ENCODE measurements at places on chromosomes 5 and 9. TPM values are rescaled to one million over a fixed set of nuclear protein-coding genes. Genes with fewer than 3 reads are reported as not detected.

The BTNL8 gene
- not detected for total RNA-seq

The SYK gene
- 23.3 TPM for total RNA-seq

The SLC4A9 gene
- not detected for total RNA-seq

The MAPK9 gene
- total RNA-seq, result 16.1 TPM

The ZBTB34 gene
- 9.9 TPM for total RNA-seq

The HTR1A gene
- total RNA-seq, result not detected

The HAVCR2 gene
- total RNA-seq, result 38.0 TPM

The C7 gene
- total RNA-seq, result 105 TPM

DNA sequence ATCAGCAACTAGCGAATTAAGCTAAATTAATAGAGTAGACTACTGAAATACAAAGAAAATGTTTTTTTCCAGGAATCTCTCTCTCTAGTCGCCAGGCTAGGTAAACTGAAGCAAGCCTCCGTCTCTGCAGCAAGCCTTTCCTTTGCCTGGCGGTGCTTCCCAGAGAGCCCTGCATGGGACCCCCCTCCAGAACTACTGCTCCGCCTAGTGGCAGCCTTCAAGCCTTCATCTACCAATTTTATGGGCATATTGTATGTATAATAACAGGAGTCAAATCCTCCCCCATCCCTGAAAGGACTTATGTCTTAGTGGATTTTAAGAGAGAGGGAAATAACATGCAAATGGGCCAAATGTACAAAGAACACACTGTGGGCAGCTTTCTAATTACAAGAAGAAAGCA, 241.9 kb downstream of the SAXO1 start:
- H3K36me3 ChIP-seq, result no peaks in the 10 kb centered on the region
- DNase-seq, result no peak
- no peak overlapping the region for H3K4me3 ChIP-seq
- no peak overlapping the region for H3K27ac ChIP-seq
- H3K27me3 ChIP-seq, result no peaks in the 10 kb centered on the region

DNA sequence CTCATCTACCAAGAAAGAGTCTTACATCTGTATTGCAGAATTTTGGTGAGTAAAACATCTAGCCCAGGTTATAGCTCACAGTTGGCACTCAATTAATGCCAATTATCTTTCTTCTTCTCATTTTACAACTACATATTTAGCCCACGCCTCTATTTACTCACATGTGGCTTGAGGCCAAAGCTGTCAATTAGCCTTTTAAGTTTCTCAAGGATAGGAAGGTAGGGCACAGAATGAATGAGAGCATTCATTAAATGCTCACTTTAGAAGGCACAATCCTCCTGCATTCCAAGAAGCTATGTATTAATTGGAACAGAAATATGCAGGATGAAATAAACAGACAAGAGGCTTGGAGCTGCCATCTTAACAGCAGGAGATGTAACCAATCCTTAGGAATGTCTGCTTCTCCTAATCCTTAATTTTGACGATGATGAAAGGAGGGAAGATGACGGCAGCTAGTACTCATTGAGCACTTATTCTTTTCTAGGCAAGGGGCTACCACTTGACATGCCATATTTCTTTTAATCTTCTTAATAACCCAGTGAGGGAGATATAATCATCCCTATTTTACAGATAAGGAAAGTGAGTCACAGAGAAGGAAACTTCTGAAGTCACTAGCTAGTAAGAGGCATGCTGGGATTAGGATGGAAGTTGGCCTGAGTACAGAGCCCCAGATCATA, 30.8 kb upstream of the PANK3 start:
- H3K4me3 ChIP-seq, result no peak overlapping the region
- no peaks in the 10 kb centered on the region for H3K27me3 ChIP-seq
- no peaks in the 10 kb centered on the region for H3K36me3 ChIP-seq
- no peak overlapping the region for H3K27ac ChIP-seq

DNA sequence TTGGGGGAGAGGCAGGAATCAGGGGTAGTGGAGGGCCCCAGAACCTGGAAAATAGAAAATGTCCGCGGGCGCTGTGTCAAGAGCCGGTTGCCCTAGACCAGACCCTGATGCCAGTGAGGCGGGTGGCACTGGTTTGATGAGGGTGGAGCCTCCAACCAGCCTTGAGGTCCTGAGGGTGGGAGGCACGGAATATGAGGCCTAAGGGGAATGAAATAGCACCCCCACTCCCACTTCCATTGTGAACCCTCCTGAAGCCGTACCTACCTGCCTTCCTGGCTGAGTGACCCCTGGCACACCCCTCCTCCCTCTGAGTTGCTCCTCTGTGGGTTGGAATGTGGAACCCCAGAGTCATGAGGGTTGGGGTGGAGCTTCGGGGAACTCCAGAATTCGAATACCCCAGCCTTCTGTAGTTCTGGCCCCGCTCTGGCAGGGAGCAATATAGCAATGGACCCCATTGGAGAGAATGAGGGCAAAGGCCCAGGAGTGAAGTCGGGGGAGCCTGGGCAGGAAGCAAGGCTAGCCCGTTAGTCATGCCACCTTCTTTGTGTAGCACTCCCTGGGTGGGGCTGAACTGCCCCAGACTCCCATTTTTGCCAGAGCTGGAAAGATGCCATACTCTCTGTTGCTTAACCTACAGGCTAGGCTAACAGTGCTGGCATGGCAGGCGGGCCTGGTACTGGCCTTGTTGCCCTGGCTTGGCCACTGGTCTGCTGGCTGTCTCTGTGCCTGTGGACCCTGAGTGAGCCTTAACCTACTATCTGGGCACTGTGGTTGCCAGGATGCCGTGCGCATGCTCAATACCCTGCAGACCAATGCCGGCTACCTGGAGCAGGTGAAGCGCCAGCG, 1.0 kb downstream of the FPGS start:
- H3K36me3 ChIP-seq, result peaks cover 25% of the 10 kb centered on the region
- H3K27me3 ChIP-seq, result no peaks in the 10 kb centered on the region
- H3K4me1 ChIP-seq, result peaks cover 23% of the 10 kb centered on the region
- DNase-seq, result peak; percentile 59

DNA sequence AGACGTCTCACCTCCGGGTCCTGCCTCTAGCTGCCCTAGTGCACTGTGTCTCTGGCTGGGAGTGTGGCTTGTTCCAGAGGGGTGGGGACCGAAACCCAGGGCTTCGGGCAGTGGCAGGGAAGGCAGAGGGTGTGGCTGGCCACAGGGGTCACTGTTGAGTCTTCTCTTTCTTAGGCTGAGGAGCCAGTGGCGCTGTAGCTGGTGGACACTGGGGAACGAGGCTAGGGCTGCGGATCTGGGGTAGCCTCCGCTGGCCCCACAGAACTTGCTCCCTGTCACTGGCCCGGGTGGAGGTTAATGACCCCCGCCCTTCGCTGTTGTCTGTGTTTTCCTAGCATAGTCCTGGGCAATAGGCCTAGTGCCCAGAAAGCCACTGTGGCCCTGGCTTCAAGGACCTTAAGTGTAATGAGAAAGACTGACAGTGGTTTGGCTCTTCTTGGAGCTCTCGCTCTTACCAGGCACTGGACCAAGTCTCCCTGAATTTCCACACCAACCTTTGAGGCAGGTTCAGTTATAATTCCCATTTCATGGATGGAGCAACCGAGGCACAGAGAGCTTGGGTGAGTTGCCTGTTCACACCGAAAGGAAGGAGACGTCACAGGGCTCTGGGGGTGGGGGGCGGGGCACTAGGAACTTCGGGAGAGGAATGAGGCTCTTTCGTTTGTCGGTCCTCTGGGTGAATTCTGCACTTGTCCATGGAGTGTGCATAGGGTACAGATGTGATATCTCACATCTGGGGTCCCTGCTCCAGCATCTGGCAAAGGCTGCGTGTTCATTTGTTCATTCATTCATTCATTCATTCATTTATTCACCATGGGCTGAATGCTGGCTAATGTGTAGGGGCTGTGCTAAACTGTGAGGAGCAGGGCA, 4.8 kb upstream of the IER5L start:
- no peaks in the 10 kb centered on the region for H3K27me3 ChIP-seq
- no peak overlapping the region for H3K27ac ChIP-seq
- DNase-seq, result no peak
- peaks cover 4% of the 10 kb centered on the region for H3K4me1 ChIP-seq
- H3K4me3 ChIP-seq, result no peak overlapping the region
- H3K36me3 ChIP-seq, result no peaks in the 10 kb centered on the region

GRCh38 chr5:89584339-89584956, 701.5 kb upstream of the MEF2C start:
- no peak overlapping the region for H3K4me3 ChIP-seq
- peaks cover 11% of the 10 kb centered on the region for H3K4me1 ChIP-seq
- H3K27ac ChIP-seq, result no peak overlapping the region
- H3K27me3 ChIP-seq, result no peaks in the 10 kb centered on the region
- no peaks in the 10 kb centered on the region for H3K36me3 ChIP-seq

GRCh38 chr9:85940275-85940831, 593 bp upstream of the NAA35 start:
- no peaks in the 10 kb centered on the region for H3K36me3 ChIP-seq
- H3K4me3 ChIP-seq, result peak overlapping the region; percentile 84
- H3K4me1 ChIP-seq, result peaks cover 38% of the 10 kb centered on the region

- no peak overlapping the region for H3K4me3 ChIP-seq
- no peaks in the 10 kb centered on the region for H3K4me1 ChIP-seq
- H3K27ac ChIP-seq, result no peak overlapping the region
- H3K27me3 ChIP-seq, result no peaks in the 10 kb centered on the region
These were observed 365.9 kb downstream of the NFIB start for GRCh38 chr9:13948037-13948436.

GRCh38 chr9:86598411-86599239, 244.4 kb upstream of the TUT7 start:
- H3K4me1 ChIP-seq, result no peaks in the 10 kb centered on the region
- no peaks in the 10 kb centered on the region for H3K36me3 ChIP-seq
- H3K27ac ChIP-seq, result no peak overlapping the region

DNA sequence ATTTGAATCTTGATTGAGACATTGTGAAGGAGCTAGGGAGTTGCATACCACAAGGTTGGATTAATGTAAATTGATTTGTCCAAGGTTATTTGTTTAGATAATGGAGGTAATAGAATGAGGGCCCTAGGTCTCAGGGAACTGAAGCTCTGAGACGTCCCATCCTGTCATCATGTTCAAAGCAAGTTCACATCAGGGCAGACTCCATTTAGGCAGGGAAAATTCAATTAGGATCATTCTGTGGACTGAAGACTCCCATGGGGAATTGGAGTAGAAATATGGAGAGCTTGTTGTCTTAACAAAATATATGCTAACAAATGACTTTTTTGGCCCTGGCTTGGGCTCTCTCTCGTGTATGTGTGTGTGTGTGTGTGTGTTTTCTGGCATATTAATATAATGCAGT, 722.0 kb upstream of the ADAMTS16 start:
- H3K27me3 ChIP-seq, result no peaks in the 10 kb centered on the region
- H3K27ac ChIP-seq, result no peak overlapping the region
- DNase-seq, result no peak

- H3K36me3 ChIP-seq, result no peaks in the 10 kb centered on the region
- DNase-seq, result no peak
- no peaks in the 10 kb centered on the region for H3K4me1 ChIP-seq
- H3K4me3 ChIP-seq, result no peak overlapping the region
- H3K27ac ChIP-seq, result no peak overlapping the region
These were observed 44.9 kb upstream of the SHC3 start for GRCh38 chr9:89223396-89223977.

DNA sequence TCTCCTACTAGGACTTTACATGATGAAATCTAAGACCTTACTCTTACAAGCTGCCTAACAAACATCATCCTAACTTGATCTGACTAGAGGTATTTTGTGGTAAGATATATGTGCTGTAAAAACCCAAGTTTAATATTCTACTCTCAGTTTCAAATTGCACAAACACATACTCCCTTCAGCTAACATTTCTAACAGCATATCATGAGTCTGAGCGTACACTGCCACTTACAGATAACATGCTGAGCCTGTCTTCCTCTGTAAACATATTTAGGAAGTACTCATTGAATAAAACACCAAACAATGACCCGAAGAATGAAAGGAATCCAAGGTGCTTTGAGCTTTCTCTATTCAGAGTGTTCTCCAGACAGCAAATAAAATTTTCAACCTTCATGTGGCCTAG, 7.9 kb upstream of the ESM1 start:
- DNase-seq, result no peak
- no peaks in the 10 kb centered on the region for H3K36me3 ChIP-seq
- no peak overlapping the region for H3K4me3 ChIP-seq
- H3K4me1 ChIP-seq, result no peaks in the 10 kb centered on the region

GRCh38 chr5:136246632-136247031, 53.7 kb upstream of the SMIM32 start:
- no peak overlapping the region for H3K4me3 ChIP-seq
- no peaks in the 10 kb centered on the region for H3K36me3 ChIP-seq
- DNase-seq, result no peak
- H3K27ac ChIP-seq, result no peak overlapping the region
- no peaks in the 10 kb centered on the region for H3K27me3 ChIP-seq

GRCh38 chr9:107875571-107875980, 386.0 kb upstream of the KLF4 start:
- no peak overlapping the region for H3K27ac ChIP-seq
- H3K4me1 ChIP-seq, result no peaks in the 10 kb centered on the region
- no peak for DNase-seq
- H3K27me3 ChIP-seq, result no peaks in the 10 kb centered on the region
- H3K4me3 ChIP-seq, result no peak overlapping the region

- no peak overlapping the region for H3K4me3 ChIP-seq
- H3K36me3 ChIP-seq, result no peaks in the 10 kb centered on the region
- H3K4me1 ChIP-seq, result no peaks in the 10 kb centered on the region
- no peak overlapping the region for H3K27ac ChIP-seq
These were observed 141.6 kb upstream of the CHD1 start for GRCh38 chr5:99070362-99070761.

GRCh38 chr5:1374679-1375055, 29.8 kb upstream of the CLPTM1L start:
- H3K4me3 ChIP-seq, result no peak overlapping the region
- H3K27ac ChIP-seq, result no peak overlapping the region
- H3K27me3 ChIP-seq, result no peaks in the 10 kb centered on the region
- no peak for DNase-seq

GRCh38 chr5:84113246-84114105, 271.2 kb downstream of the EDIL3 start:
- H3K27me3 ChIP-seq, result no peaks in the 10 kb centered on the region
- H3K27ac ChIP-seq, result no peak overlapping the region
- no peak for DNase-seq
- no peaks in the 10 kb centered on the region for H3K36me3 ChIP-seq

GRCh38 chr5:43609752-43610151, 6.8 kb downstream of the NNT start:
- H3K4me3 ChIP-seq, result no peak overlapping the region
- no peaks in the 10 kb centered on the region for H3K27me3 ChIP-seq
- H3K27ac ChIP-seq, result no peak overlapping the region
- DNase-seq, result no peak
- H3K36me3 ChIP-seq, result peaks cover 27% of the 10 kb centered on the region

Measured in thoracic aorta (tissue), 2 donors.